ENCODE measurements at places on chromosomes 12 and 14.

DNA sequence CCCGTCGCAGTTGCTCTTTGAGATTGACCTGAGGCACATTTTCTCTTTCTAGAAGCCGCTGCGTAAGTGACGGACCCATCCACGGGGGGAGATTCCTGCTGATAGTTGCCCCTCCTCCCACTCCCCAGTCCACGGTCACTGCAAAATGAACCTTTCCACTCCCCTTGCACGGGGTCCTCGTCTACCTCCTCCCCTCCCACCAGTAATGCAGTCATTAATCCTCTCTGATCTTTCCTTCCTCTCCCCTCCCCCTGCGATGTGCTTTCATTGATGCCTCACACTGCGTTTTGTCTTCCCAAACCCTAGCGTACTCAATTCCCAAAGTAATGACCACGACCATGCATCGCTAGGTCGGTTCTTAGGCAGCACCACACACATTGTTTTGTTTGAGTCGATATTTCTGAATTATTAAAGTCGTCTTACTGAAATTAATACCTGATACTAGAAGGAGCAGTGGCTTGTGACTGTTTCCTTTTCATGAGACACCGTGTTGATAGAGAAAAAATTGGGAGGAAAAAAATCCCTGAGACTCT lies 857 bp downstream of the ETNK1 start:
- DNase-seq: no peak

DNA sequence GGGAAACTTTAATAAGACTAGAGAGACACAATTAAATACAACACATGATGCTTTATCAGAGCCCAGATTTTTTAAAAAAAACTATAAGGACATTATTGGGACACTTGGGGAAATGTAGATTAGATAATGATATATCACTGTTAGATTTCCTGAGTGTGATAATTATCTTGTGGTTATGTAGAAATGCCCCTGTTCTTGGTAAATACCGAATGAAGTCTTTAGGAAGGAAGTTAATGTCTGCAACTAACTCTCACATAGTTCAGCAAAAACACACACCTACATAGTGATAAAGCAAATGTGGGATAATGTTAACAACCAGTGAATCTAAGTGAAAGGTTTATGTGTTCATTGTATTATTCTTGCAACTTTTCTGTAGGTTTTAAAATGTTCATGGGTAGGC lies 14.6 kb upstream of the CACNB3 start:
- no peak for DNase-seq

GRCh38 chr14:58738189-58738836 lies 100.6 kb downstream of the DACT1 start:
- DNase-seq: no peak

- no peak for DNase-seq
Observed at GRCh38 chr12:47877081-47877480, 27.7 kb downstream of the VDR start.

DNA sequence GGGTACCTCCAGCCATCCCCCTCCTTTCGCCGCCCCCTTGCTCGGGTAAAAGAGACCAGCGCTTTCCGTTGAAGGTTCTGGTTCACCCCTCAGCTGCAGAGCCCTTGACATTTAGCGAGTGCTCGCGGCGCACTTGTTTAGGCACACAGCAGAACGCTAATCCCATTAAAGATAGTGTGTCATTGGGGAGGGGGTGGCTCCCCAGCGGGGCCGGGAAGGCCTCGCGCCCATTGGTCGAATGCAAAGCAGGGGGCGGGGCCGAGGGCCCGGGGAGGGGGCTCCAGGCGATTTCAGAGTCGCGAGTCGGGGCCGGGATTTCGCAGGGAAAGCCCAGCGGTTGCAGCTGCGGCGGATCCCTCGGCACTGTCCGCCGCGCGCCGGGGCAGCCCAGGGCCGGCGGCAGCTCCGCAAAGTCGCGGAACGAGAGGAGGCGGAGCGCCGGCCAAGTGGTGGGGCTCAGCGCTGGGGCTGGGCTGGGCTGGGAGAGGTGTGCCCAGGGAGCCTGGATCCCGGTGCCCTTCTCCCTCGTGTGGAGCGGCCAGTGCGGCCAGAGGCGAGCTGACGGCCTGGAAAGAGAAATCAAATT lies 122.9 kb downstream of the TSPAN9 start:
- DNase-seq: no peak

- DNase-seq: no peak
Observed at GRCh38 chr12:125092872-125093680, 27.8 kb downstream of the AACS start.

DNA sequence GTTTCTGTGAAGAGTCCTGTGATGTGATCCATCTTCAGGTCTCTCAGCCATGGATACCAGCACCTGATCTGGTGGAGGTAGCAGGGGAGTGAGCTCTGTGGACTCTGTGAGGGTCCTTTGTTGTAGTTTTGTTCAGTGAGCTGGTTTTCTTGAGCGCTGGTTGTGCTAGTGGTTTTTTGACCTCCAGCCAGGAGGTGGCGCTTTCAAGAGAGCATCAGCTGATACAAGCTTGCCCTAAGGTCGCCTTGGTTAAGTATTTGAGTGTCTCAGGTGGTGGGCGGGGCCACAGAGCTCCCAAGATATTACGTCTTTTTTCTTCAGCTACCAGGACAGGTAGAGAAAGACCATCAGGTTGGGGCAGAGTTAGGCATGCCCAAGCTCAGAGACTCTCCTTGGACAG lies 139.7 kb downstream of the TTLL5 start:
- DNase-seq: no peak

GRCh38 chr12:123150744-123151456 lies at the start of gene PITPNM2:
Gene PITPNM2, minus strand, starts transcription at chr12:123151090. Its CDS starts 116,500 bp downstream, at chr12:123034590.
- peak; percentile 64 for DNase-seq

DNA sequence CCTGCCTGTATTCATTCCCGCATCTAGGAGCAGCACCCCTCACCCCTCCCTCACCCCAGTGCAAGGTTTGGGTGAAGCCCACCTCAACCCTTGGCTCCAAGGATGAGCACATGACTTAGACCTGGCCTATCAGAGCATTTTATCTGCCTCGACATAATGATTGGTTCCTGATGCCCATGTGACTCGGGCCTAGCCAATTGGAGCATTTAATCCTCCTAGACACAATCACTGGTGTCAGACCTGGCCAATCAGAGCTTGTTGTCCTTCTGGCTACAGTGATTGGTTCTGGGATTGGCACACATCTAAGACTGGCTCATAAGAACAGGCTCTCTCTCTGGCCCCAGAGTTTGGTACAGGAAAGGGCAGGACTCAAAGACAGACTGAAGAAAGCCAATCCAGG lies 73.1 kb upstream of the MYL2 start:
- DNase-seq: no peak

GRCh38 chr14:29043737-29044136 lies 277.1 kb downstream of the FOXG1 start:
- DNase-seq: no peak

- DNase-seq: no peak
Observed at GRCh38 chr12:14171106-14171505, 189.7 kb upstream of the GRIN2B start.

DNA sequence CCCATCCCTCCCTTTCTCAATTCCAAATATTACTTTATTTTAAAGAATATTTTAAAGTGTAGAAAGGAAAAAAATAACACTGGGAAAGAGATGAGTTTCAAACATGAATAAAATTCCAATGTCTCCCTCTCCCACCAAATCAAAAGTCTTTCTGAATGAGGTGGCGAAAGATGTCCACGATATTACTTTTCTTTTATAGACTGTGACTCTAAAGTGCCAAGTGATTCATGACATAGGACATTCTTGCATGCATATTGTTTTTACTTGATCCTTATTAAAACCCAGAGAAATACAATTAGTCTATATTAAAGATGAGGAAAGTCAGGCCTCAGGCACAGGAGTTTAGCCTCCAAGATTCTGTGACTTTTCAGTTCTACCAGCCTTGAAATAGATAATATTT lies 16.0 kb upstream of the LUM start:
- DNase-seq: no peak

DNA sequence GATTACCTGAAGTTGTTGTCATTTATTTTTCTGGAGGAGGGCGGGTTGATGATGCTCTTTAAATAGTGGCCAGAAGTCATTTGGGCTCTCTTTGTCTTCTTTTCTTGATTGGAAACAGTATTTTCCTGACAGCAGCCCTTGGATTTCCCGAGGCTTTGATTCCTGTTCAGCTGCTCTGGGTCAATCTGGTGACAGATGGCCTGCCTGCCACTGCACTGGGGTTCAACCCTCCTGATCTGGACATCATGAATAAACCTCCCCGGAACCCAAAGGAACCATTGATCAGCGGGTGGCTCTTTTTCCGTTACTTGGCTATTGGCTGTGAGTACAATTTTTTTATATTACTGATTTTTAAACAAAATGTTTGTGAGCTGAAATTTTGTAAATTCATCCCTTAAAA lies 60.4 kb downstream of the ANAPC7 start:
- DNase-seq: no peak

GRCh38 chr12:110282300-110282860 lies 1.3 kb downstream of the ATP2A2 start:
- DNase-seq: no peak

DNA sequence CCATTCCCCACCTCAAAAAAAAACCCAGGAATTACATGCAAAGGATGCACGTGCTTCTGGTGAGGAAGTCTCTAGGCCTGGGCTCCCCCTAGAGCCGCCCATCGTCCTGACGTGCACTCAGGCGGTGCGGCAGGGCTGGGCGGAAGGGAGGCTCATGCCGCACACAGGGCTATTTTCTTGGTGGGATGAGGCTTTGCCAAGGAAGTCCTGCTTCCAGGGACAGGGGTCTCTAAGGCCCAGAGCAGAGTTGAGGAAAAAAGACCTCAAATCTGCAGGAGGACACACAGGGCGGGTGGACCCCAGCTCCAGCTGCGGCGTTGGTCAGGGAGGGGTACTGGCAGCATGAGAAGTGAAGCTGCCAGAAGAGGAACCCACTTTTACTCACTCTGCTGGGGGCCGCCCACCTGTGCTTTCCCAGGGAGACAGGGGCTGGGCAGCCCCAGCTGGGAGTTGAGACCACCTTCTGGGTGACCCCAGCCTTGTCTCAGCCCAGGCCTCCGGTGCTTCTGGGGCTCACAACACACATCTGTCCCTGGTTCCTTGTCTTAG lies 4.2 kb downstream of the RHOF start:
- DNase-seq: peak; percentile 59

DNA sequence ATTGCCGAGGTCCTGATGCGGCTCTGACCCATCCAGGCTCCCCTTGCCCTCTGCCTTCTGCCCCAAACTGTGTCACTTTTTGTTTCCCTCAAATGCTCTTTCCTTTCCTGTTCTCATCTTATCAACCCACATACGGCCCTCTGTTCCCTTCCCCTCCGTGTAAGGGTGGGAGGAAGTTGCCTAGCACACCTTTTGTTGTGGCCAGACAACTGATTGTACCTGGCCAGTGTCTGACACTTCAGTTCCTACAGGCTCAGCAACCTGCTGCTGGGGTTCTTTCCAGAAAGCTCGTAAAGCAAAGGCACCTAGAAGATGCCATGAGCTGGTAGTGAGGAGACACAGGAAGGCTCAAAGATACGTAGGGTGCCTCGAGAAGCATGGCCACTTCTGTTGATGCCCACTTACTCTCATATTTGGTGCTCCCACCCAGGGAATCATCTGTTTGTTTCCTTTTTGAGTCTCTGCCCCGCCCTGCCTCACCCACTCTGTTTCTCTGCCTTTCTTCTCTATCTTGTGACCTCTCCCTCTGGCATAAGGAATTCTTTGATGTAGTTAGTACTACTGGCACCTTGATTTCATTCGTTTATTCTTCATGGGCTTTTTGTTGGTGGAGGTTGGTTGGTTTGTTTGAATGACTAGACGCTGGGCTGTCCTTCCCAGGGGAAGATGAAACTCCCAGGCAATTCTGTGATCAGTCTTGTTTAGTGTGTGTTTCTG lies 152.4 kb upstream of the FKBP4 start:
- no peak for DNase-seq

- no peak for DNase-seq
Observed at GRCh38 chr14:28603606-28604005, 163.0 kb upstream of the FOXG1 start.

DNA sequence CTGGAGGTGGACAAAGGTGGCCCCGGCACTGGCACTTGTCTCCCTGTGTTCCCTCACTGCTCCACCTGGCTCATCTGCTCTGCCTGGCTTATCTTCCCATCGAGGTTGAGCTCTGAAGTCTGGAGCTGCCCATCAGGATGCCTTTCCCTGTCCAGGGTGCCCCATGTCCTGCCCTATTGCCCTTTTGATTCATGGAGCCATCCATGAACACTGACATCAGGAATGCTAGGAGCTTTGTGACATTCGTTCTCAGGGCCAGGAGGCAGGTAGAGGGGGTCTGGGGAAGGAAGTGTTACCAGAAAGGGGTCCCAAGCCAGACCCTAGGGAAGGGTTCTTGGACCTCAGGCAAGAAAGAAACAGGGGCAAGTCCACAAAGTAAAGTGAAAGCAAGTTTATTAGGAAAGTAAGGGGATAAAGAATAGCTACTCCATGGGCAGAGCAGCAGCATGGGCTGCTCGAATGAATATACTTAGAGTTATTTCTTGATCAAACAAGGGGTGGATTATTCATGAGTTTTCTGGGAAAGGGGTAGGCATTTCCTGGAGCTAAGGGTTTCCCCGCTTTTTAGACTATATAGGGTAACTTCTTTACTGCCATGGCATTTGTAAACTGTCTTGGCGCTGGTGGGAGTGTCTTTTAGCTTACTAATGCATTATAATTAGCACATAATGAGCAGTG lies 51.6 kb downstream of the RIN3 start:
- no peak for DNase-seq

DNA sequence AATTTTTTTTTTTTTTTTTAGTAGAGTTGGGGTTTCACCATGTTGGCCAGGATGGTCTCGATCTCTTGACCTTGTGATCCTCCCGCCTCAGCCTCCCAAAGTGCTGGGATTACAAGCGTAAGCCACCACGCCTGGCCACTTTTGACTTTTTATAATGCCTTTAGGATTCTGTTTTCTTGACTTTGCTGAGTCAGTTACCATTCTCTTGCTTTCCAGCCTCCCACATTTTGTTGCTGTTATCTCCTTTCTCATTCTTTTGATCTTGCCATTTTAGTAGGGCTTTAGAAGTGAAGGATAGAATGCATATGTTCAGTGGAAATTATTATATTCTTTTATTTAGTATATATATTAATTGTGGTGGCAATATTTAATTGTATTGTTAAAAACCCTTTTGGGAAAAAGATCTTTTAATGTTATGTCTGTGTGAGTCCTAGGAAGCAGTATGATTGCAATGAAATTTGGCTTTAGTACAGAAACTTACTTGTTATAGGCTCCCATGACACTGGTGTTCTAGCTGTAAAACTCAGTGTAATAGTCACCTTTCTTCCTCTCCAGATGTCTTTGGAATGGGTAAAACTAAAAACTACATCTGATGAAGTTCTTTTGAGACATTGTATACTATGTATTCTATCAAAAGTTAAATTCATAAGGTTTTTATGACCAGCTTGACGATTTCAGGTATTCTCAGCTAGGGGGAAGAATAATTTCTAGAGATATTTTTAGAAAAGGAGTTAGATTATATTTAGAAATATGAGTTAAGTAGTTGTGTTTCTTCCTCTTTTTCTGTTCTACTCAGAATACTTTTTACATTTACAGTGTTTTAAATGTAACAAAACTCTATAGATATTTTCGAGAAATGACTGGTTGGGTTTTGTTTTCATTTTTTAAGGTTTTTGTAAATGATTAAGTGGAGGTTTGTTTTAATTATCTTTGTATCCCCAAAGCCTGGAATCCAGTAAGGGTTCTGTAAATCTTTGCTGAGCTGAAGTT lies 74.7 kb downstream of the APAF1 start:
- DNase-seq: no peak

Data from activated CD4-positive, alpha-beta memory T cell treated with anti-CD3 and anti-CD28 coated beads, Interleukin-2, amount 10 ng/mL, durations not matched to agents 7 days and 5 days (primary cell).